ENCODE measurements at places on chromosomes 3 and 15.

DNA sequence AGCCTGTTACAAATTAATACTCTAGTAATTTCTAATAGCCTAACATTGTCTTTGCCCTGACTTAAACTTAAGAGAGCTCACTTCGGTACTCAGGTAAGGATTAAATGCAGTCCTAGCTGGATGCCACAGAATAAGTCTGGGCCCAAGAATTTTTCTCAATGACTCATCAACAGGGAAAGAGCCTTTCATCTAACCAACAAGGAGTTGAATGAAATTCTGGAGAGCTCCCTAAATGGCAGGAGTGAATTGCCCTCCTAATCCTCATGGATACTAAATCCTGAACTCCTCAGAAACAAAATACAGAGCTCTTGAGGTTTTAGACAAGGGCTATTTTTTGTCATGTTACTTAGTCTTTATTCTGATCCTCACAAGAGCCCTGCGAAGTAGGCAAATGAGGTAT is 159.5 kb downstream of the PLCH1 start:
- DNase-seq = no peak

- DNase-seq = no peak
These were observed 27.8 kb upstream of the AZI2 start for GRCh38 chr3:28376424-28376823.

- no peak for DNase-seq
These were observed 20.5 kb downstream of the TM4SF4 start for GRCh38 chr3:149494759-149495580.

- DNase-seq = no peak
These were observed 5.4 kb downstream of the DNAH1 start for GRCh38 chr3:52321481-52321880.

GRCh38 chr15:36175741-36176291 is 403.6 kb upstream of the CDIN1 start:
- no peak for DNase-seq
